Stimulated activated CD4-positive, alpha-beta T cell treated with anti-CD3 and anti-CD28 coated beads, Interleukin-1b, Interleukin-23, amount 100 ng/mL, for 4 hours (primary cell): ENCODE measurements at places on chromosomes 3 and 15.

GRCh38 chr3:123122525-123123315 is 55.9 kb downstream of the PDIA5 start:
- no peak for DNase-seq

- DNase-seq, result no peak
These were observed 438.8 kb downstream of the FHIT start for GRCh38 chr3:60812502-60812901.

GRCh38 chr3:10047876-10048275 is 21.6 kb downstream of the FANCD2 start:
- DNase-seq, result no peak

- no peak for DNase-seq
These were observed 185.5 kb upstream of the ATP10A start for GRCh38 chr15:26048669-26049068.

DNA sequence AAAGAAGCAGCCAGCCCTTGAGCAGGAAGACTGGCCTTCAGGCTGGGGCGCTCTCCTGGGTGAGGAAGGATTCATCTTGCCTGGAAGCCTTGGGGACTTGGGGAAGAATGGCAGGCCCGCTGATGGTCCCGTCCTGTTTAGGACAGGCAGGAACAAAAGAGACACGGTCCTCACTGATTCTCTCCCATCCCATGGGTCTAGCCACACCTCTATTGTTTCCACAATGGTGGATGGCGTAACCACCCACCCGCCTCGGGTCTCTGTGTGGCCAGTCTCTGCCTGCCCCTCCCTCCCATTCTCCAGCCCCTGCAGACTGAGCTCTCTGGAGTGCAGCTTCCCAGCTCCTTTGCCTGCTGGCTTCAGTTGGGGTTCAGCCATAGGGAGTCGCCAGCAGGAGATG is 284.3 kb downstream of the UACA start:
- no peak for DNase-seq

- no peak for DNase-seq
These were observed 2.0 kb upstream of the TRAT1 start for GRCh38 chr3:108820586-108820985.

- DNase-seq, result no peak
These were observed 23.2 kb downstream of the CYP8B1 start for GRCh38 chr3:42852441-42852840.

DNA sequence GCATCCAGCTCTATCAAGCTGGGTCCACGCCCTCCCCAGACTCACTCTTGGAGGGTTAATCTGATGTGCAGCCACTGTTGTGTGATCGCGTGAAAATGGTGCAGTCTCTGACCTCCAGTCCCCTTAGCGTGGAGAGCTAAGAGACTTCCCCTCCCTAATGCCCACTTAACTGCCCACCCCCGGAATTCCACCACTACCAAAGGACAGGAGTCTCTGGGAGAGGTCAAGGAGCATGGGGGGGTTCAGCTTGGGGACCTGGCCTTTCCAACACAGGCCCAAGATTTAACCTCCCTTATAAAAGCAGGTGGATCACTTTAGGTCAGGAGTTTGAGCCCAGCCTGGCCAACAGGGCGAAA is 48.8 kb downstream of the CCDC12 start:
- DNase-seq, result no peak

DNA sequence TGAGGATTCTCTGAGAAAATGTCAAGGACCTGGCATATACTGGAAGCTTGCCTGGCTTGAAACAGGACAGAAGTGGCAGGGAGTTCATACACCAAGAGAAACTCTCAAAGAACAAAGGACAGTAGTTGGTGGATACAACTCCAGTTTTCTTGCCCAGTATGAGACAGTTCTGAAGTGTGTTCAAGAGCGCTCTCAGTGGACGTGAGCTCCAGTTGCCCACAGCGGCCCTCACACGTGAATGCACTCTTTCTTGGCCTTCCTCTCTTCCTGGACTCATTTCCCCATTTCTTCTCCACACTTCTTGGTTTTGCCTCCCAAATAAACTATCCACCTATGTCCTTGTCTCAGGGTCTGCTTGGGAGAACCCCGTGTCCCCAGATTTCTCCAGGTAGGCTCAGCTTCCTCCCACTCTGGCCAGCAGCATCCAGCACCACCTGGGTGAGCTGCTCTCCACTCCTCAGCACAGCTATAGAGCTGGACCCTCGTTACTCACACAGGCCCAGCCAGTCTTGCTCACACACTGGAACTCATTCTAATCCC is 54.5 kb downstream of the DCLK3 start:
- DNase-seq, result no peak

DNA sequence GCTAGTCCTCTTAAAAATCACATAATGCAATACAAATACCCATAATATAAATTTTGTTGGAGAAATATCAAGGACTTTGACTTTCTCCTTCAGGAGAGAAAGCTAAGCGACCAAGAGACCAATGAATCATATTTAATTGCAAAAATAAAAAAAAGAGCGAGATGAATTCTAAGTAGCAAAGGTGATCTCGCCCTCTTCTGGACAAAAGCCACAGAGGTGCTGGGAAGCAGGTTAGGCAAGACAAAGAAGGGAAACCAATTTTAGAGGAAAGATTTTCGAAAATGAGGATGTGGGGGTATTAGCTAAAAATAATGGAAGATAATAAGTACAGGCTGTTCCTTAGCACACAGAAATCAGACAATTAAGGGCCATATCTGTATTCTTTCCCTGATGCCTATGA is 111.4 kb upstream of the PLAAT1 start:
- no peak for DNase-seq

DNA sequence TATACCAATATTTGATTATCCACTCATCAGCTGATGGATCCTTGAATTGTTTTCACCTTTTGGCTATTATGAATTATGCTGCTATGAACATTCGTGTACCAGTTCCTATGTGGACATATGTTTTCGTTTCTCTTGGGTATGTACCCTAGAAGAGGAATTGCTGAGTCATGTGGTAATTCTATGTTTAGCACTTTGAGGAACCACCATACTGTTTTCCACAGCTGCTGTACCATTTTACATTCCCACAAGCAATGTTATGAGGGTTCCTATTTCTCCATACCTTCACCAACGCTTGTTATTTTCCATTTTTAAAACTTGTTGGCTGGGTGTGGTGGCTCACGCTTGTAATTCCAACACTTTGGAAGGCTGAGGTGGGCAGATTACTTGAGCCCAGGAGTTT is 62.9 kb downstream of the RPLP1 start:
- no peak for DNase-seq

- DNase-seq, result no peak
These were observed 25.1 kb downstream of the ACKR4 start for GRCh38 chr3:132622148-132622547.

DNA sequence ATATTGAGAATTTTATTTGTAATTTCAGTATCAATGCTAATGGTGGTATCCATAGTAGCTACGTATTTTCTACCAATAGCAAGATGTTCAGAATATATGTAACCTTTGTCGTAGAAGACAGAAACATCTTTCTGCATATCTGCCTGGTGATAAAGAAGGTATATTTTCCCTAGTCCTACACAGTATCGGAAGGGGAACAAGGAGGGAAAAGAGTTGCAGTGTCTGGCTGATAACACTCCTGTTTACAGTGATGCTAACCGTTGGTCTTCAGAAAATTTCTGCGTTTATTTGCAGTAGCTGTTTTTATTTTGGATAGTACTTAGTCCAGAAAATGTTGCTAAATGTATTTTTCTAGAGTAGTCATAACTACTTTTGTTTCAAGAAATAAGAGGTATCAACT is 25.2 kb downstream of the TSC22D2 start:
- DNase-seq, result no peak

GRCh38 chr3:72372161-72372560 is 476.1 kb downstream of the SHQ1 start:
- DNase-seq, result no peak

DNA sequence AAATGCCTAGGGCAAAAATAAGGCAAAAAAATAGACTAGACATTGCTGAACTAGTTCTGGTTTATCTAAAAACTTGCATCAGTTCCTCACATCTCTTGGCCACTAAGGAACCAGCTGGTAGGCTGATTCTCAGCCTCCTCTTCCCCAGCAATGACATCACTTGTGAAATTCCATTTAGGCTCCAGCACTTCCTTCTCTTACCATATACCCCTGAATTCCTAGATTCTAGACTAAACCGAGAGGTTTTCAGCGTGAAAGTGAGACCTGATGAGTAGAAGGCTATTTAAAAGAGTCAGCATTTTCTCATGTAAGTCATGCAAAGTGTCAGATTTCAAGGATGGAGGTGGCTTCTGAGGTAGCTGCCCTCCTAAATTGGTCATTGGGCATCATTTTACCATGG is 247.1 kb upstream of the CDIN1 start:
- no peak for DNase-seq
